NCI-H524 (cell line): ENCODE measurements at places on chromosomes 7 and 10.

GRCh38 chr10:87861566-87861952, 1.8 kb downstream of the KLLN start:
- DNase-seq, result no peak

DNA sequence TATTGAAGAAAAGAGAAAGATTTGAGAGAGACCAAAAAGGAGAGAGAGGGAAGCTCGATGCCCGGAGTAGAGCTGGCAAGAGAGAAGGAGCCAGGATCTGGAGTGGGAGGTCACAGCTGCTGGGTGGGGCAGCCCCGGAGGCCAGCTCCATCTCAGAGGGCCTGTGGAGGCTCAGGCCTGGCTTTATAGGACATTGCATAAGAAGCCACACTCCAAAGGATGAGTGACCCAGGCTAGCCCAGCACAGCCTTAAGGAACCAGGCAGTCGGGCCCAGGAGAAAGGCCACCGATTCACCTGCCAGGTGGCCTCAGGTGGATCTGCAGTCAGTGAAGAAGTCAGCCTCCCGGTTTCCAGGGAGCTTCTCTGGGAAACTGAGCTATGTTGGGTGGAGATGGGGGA, 676 bp downstream of the PLAC9 start:
- DNase-seq, result no peak

DNA sequence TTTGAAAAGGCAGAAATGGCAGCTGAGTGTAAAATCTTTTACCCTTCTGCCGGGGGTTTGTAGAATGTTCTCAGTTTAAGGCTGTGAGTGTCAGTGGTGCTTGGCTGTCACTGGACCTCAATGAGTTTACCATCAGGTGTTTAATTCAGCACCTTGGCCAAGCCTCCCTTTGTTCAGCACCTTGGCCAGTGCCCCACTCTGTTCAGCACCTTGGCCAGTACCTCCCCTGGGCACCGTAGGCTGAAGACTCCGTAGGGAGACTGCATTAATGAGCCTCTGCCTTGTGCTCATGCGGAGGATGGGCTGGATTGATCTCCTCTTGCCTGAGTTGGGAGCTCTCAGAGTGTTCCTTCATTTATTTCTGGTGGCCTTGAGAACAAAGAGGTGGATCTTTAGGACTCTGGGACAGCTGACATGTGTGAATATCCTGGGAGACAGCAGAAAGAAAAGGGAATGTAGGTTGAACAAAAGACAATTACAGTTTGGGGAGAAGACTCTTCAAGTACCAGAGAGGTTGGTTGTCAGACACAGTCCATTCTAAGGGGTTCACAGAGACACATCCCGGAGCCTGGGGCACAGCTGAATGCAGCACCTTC, 1.6 kb downstream of the FAM24A start:
- DNase-seq, result no peak

- no peak for DNase-seq
Observed at GRCh38 chr10:64867501-64867962, 1346.3 kb downstream of the REEP3 start.

DNA sequence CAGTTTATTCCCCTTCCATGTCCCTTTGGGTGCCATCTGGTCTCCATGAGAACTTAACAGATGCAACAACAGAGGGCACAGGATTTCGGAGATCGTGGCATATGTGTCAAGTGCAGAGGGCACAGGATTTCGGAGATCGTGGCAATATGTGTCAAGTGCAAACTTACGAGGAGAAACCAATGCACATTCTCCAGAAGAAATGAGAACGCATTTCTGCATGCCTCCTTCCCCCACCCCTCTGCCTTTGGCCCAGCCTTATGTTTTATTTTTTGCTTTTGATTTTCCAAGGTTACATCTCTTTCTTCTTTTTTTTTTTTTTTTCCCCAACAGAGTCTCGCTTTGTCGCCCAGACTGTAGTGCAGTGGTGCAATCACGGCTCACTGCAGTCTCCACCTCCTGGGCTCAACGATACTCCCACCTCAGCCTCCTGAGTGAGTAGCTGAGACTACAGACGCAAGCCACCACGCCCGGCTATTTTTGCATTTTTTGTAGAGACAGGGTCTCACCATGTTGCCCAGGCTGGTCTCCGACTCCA, 586 bp upstream of the ANKRD26 start:
- peak; percentile 84 for DNase-seq
